Stimulated activated CD4-positive, alpha-beta T cell treated with anti-CD3 and anti-CD28 coated beads, Interleukin-1b, Interleukin-23, amount 100 ng/mL, for 1 hour (primary cell): ENCODE measurements at places on chromosomes 5 and 9.

DNA sequence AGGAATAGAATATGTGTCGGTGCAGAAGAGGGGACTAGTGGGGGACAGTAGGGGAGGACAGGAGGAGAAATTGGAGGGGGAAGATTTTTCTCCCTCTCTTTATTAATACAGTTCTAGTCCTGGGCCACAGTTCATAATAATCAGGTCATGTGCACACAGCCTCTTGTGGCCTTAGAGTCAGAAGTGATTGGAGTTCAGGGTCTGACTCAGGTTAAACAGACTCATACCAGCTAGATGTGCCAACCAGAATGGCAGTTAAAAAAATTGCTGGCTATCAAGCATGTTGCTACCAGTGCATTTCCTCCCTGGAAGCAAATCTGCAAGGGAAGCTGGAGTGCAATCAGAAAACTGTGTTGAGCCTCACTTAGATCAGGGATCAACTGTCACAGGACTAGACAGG is 132.7 kb upstream of the MAP1B start:
- DNase-seq, result no peak

GRCh38 chr5:173662581-173663351 is 46.3 kb upstream of the BOD1 start:
- no peak for DNase-seq

GRCh38 chr9:94181408-94182181 is 77.5 kb upstream of the ZNF169 start:
- no peak for DNase-seq

GRCh38 chr9:117253261-117253660 is 161.6 kb downstream of the ASTN2 start:
- no peak for DNase-seq
